T-helper 2 cell (primary cell): ENCODE measurements at places on chromosomes 2 and 18.

DNA sequence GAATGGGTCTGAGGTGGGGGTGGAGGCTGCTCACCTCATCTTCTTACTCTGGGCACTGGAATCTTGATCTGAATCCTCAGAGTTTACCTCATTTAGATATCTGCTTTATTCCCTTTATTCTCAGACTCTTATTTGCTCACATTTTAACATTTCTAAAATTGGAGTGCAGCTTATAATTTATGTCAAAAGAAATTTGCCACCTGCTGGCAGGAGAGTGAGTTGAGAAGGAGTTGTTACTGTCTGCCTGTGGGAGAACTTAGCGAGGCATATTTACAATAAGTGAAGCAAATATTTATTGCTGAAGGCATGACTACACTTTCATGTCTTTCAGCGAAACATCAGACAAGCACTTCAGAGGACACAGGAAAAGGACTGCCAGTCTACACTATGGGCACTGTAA is 16.4 kb upstream of the KIAA2012 start:
- DNase-seq = no peak

- DNase-seq = no peak
Observed at GRCh38 chr2:242075168-242075567, 205.6 kb downstream of the RTP5 start.

DNA sequence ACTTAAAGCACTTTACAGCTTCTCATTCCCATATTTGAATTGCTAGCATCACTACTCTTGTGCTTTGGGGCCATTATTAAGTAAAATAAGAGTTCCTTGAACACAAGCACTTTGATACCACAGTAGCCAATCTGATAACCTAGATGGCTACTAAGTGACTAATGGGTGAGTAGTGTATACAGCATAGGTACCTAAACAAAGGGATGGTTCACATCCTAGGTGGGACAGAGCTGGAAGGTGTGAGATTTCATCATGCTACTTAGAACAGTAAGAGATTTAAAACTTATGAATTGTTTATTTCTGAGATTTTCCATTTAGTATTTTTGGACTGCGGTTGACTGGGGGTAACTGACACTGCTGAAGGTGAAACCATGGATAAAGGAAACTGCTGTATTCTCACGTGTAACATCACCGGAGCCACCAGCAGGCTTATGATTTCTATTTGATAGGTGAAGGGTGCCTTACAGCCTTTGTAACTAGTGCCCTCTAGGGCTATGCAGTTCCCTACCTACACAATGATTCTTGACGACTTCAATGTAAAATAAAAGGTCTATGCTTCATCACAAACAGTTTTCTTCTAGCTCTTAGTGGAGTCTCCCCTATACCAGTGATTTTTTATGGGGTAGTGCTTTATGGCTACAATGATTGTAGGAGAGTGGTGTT is 22.1 kb upstream of the CRIM1 start:
- no peak for DNase-seq

- DNase-seq = no peak
Observed at GRCh38 chr2:9045595-9045994, 42.1 kb upstream of the MBOAT2 start.

DNA sequence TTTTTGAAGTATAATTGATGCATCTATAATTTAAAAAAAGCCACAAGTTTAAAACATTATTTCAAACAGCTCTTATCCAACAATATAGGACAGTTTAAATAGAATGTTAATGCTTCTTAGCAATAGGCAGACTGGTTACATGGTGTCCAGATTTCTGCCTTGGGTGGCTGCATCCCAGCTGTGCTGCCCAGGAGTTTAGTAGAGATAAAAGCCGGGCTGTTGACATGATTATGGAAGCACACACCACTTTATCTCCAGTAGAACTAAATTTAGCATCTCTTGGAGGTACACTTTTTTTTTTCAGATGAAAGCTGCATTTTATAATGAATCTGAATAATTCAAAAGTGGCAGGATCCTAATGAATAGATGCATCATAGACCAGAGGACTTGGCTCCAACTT is 309.7 kb downstream of the PLCL1 start:
- no peak for DNase-seq

DNA sequence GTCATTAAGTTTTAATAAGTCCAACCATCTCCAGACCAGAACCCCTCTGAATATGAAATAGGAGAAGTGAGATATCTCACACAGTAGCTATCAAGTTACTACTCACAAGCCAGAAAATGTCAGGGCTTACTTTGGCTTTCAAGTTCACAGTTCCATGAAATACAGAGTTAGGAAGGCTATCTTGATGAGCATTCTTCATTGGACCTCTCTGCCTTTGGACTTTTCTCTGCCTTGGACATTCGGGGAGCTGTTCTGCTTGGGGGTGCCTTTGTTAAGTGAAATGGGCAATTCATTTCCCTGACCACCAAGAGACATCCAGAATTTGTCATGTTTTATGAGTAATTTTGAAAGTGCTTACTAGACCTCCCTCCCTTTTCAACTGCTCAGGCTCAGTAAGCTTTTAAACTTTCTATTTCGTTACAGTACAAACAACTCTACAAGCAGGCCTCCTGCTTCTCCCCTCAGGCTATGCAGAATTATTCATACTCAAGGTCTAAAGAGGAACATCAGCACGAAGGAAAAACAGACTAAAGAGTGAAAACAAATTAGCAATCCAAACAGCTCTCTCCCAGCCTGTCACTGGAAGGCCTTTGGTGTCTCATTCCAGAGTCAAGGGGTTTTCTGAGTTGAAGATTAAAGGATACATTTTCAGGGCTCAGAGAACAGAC is 95.3 kb downstream of the MREG start:
- DNase-seq = no peak

- no peak for DNase-seq
Observed at GRCh38 chr2:203238292-203238703, 520 bp upstream of the CYP20A1 start.
